ENCODE measurements at places on chromosomes 5 and 9.

GRCh38 chr9:112000743-112001142 is 104.1 kb downstream of the UGCG start:
- DNase-seq: no peak

DNA sequence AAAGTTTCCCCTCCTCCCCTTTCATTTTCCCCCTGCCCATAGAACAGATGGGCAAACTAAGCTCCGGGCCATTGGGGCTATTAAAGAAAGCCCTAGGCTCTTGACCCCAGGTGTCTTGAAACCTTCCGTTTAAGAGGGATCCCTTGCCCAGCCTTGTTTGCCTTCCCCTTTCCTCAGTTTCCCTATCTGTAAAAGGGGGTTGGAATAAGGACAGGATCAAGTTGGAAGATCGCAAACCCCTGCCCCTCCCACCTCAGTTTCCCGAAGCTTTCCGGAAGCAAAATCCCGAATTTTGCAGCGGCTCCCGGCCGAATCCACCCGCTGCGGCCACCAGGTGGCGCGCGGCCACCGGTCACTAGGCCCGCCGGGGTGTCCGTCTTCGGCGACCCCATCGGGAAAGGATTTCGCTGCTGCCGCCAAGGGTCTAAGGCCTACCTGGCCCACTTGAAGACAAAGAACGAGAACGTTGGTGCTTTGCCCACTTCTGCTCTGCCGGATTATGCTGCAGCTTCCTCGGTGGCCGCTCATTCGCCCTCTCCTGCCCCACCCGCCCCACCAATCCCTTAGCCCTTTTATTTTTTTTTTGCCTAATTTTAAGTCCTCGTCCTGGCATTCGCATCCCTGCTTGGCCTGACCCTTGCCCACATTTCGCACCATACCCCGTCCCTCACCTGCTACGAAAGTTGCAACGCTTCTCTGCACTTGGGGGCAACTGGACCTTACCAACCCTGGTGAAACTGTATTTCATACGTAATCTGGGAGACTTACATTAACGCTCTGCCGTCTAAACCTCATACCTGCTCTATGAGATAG is 962 bp upstream of the NR6A1 start:
- DNase-seq: peak; percentile 78

DNA sequence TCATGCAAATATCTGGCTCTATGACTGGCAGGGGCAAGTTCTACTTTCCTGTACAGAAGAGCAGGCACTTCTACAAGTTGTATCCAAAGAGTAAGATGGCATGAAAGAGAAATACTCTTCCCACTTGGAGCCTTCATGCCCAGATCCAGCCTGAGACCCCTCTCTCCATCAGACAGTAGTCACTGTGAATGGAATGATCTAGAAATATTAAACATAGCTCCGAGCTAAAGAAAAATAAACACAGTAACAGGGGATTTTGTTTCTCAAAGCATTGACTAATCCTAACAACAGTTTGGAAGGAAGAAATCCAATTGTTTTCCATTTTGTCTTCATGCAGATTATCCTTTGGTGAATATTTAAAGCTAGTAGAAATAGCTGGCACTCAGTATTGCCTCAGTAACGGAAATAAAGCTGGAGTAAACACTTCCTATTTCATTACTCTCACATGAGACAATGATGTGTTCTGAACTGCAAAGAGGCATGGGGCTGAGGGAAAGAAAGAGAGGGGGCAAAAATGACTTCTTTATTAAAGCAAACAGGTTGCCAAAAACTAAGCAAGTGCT is 100.0 kb downstream of the SEMA5A start:
- DNase-seq: no peak

DNA sequence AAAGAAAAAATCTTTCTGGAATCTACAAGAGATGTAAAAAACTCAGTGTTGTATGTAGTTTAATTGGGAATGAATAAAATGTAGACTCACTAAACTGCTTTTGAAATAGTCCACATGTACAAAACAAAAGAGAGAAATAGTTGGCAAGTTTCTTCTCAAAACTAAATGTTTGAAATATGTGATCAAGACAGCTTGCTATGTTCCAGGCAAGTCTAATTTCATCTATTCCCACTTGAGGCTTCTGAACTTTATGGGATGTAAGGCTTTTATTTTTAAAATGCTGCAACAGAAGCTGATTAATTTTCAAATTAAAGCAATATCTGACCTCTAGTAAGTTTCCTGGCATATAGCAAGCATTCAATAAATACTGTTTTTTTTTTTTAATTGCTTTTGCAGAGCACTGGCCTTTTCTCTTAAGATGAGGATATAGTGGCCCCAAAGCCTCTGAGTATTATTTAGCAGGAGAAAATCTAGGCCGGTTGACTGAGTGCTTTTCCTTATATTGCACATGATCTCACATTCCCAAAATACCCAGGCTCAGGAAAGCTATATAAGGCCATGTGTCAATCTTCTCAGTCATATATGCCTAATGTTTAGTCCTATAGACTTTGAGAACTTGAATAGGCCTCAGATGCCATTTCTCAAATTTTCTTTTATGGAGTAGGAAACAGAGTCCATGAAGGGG is 183.2 kb downstream of the NTRK2 start:
- DNase-seq: no peak

GRCh38 chr5:59620535-59621212 is 272.9 kb downstream of the PDE4D start:
- DNase-seq: no peak

DNA sequence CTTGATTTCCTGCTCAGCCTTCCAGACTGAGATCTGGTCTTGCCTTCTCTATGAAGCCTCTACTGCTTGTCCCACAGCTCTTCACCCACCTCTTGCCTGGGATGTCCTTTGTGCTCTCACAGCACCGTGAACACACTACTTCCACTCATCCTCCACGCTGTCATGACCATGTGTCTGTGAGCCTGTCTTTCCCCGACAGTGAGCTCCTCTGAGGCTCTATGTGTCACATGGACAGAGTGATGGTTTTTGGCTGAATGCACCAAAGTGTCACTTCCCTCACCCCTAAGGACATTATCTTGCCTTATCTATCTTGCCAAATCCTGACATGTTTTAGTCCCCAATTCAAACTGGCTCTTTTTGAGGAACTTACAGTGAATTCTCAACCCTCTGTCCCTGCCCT is 11.3 kb downstream of the PHYKPL start:
- DNase-seq: no peak

DNA sequence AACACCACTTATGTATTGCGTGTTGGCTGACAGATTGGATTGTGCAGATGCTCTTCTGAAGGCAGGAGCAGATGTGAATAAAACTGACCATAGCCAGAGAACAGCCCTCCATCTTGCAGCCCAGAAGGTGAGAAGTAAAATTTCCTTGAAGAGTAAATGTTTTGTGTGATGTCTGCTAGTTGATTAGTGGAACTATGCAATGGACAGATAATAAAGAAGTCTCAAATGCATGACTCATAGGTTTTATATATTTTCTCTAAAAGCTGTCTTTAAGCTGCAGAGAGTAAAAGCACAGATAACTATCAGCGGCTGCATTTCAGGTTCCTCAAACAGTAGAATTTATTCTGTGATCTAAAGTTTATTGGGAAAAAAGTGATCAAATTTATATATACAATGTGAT is 27.4 kb downstream of the INVS start:
- DNase-seq: no peak

- DNase-seq: no peak
These were observed 184.8 kb downstream of the NR3C1 start for GRCh38 chr5:143218517-143219170.

DNA sequence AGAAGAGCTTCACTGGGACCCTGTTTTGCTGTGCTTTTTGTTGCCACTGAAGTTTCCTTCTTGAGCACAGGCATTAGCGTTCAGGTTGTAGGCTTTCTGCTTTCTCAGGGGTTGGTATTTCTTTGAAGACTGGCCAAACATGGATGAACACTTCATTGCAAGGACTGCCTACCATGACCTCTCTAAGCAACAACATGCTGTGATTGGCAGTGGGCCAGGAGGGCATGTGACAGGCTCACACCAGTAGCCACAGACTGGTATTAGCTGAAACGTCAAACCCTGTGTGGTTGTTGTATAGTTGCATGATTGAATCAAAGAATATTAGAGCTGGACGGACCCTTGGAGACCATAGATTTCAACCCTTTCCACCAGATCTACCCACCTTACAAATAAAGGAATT is 20.0 kb upstream of the MLANA start:
- peak; percentile 79 for DNase-seq

DNA sequence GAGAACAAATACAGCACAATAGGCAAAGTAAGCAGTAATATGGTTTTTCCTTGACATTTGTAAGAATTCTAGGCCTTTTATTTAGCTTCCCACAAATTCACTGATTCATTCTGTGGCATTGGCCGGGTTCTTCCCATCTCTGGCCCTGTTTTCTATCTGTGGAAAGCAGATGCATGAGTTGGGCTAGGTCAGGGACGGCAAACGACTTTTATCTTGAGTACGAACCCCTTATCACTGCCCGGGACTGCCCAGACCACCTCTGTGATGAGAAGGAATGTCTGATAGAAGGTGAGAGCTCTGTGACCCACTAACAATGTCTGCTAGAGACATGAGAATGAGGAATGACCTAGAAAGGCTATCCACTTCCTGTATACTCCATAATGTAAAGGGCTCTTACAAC is 35.4 kb upstream of the ADAM19 start:
- DNase-seq: no peak

DNA sequence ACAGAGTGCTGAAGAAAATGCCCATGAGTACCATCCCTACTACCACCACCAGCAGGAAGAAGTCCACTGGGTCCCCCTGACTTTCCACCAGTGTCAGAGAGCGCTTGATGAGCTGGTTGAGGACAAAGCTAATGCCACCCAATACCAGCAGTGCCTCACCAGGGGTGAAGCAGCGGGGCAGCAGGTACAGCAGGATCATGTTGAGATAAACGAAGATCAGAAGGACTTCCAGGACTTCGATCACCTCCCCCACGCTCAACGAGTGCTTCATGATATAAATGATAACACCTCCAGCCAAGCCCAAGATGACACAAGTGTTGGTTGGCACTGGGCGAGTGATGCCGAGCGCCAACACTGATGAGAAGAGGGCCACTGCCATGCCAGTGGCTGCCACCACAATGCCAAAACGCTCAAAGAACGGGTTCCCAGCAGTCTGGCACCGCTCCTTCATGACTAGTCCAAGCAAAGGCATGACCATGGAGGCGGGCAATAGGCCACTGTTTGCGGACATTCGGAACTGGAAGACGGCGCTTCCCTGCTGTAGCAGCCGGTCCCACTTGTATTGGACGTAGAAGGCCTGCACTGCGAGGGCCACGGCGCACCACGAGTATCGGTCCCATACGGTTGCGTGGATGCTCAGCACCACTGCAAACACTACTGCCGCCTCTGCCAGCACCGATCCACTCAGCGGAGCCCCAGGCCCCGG is 679 bp downstream of the DOLK start:
- peak; percentile 62 for DNase-seq

- DNase-seq: no peak
These were observed 94.2 kb upstream of the SLIT3 start for GRCh38 chr5:169395136-169395535.

DNA sequence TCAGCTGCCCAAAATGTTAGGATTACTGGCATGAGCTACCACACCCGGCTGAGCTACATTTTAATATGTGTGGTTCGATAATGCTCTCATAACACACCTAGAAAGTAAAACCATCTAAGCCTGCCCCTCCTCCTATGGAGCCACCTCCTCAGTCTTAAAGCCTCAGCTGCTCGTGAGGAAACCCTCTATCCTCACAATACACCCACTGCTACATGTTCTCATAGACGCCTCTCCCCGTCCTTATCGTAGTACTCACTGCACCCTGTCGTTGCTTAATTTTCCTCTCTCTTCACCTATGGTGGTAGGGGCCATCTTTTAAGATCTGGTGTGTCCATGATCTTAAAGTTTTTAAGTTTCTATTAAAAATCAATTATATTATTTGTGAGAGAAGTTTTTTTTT is 72.9 kb downstream of the RCL1 start:
- DNase-seq: no peak

GRCh38 chr5:168570490-168571328 is 8.5 kb downstream of the PANK3 start:
- no peak for DNase-seq

DNA sequence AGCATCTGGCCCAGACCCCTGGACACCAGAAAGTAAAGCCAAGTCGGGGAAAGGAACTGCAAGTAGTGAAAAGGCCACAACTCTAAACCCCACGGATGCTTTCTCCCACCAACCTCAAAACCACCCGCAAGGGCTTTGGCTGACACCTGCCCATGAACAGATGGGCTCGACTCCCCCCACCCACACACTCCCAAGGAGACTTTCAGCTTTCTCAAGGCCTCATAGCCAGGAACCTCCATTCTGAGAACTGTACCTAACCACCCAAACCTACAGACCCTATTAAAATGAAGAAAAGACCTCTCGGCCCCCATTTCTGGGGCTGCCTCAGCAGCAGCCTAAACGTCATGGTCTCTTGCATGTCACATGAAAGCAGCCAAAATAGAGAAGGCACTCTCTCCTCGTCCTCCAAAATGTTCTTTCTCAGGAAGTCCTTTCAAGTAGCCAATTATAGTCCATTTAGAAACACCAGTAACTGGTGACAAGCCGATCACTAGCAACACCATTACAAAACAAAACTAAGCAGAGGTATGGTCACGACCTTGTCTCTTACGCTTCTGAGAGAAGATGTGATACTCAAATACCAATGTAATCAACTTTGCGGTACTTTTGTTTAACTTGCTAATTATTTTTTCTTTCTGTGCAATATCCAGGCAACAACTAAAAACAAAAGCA is 2.9 kb downstream of the B4GALT1 start:
- DNase-seq: no peak

- no peak for DNase-seq
These were observed 19.7 kb downstream of the DNAJA1 start for GRCh38 chr9:33044677-33045282.

GRCh38 chr9:107971241-107971640 is 481.7 kb upstream of the KLF4 start:
- DNase-seq: peak; percentile 10

GRCh38 chr5:139926797-139927503 is 116.1 kb downstream of the NRG2 start:
- no peak for DNase-seq

DNA sequence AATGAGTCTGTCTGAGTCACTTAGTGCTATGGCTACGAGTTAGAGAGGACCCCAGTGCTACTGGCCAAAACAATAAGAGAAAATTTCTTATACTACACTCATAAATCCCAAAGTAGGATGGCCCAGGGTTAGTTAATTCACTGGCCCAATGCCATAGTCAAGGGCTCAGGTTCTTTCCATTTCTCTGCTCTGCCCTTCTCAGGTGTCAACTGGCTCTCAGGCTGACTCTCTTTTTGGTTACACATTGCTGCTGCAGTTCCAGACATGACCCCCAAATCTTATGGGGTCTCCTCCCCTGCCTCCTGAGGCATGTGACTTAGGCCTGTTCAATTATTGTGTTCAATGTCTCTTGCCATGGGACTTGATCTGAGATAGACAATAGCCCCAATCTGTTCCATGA is 70.4 kb downstream of the ARHGEF37 start:
- no peak for DNase-seq

DNA sequence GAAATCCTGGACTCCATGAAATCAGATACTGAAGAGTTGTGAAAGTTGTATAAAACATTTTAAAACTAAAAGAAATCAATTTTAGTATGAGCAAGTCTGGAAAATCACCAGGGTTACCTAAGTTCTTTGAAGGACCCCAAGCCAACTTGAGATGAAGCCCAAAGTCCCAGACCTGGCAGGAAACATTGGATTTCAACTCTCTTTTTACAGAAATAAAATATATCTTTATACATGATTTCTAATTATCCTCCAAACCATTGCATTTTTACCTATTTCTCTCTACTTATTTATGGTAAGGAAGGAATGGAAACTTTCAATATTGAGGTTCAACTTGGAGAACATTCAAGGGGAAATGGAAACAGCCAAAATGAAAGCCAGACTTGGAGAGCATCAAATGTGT is 390.6 kb upstream of the C9orf72 start:
- DNase-seq: no peak
